NCI-H82 (cell line): ENCODE measurements at places on chromosomes 6 and 20.

GRCh38 chr6:6581054-6581453, 7.5 kb upstream of the LY86 start:
- DNase-seq = no peak

- DNase-seq = peak; percentile 17
Measured at GRCh38 chr20:31508517-31509244, 5.6 kb upstream of the HM13 start.

GRCh38 chr20:9068841-9069663, at the start of gene PLCB4:
Gene PLCB4 (plus strand): TSS chr20:9069087. CDS start chr20:9307815, 238,728 bp downstream.
- DNase-seq = peak; percentile 67

DNA sequence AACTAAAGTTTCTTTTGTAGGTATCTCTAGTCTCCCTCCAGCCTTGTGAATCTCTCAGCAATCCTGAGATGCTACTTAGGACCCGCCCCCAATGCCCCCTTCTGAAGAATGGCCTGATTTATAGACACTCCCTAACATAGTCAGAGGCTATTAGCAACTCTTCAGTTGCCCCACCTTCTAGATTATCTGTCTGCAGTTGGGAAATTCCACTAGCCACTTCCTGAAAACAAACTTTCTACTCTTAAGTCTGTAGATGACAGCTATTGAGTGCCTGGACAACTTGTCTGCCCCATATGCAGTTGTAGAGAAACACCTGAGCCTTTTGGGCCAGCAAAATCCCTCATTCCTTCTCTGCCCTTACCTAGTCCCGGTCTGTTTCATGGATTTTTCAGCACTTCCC, 188.2 kb upstream of the PREP start:
- no peak for DNase-seq

- no peak for DNase-seq
Measured at GRCh38 chr20:63864545-63864977, 509 bp upstream of the TPD52L2 start.

GRCh38 chr20:35319871-35320197, 27.6 kb upstream of the FAM83C start:
- no peak for DNase-seq

DNA sequence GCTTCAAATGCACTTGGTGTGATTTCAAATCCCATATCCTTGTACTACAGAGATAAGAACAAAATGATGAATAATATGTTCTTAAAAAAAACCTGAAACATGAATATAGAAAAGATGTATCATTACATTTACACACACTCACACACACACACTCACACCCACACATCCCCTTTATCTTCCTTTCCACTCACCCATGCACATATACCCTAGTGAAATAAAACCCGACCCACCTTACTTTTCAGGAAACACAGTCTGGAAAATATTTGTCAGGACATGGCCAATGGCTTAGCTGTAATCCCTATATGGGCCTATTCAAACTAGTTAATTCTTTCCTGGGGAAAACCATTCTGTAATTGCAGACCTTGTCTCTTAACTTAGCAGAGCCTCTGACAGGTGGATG, 60.8 kb upstream of the EDN1 start:
- DNase-seq = no peak

DNA sequence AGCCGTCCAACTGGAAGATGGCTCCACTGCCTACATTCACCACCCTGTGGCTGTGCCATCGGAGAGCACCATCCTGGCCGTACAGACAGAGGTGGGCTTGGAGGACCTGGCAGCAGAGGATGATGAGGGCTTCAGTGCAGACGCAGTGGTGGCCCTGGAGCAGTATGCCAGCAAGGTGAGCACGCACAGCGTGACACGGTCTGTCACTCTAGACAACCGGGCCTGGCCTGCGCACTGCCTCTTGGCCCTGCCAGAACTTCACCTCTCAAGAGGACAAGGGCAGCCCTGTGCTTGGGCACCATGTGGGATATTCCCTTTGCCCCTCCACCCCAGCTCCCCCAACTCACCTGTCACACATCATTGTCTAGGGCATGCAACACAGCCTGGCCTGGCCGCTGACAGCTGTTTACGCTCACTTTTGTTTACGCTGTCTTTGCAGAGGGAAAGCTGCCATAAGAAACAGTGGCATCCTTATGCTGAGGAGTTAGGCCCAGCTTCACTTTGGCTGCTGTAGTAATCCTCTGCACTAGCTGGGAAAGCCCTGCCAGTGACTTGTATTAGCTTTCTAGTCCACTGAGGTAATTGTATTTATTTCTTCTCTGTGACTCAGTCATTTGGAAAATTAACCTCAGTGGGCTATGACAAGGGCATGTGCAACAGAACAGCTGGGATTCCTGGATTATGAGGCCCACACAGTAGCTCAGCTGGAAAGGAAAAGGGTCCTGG, 9.8 kb upstream of the DEF6 start:
- DNase-seq = peak; percentile 73

- DNase-seq = no peak
Measured at GRCh38 chr6:82833481-82833880, 232.2 kb downstream of the UBE3D start.

GRCh38 chr20:51612896-51613295, 70.4 kb upstream of the NFATC2 start:
- DNase-seq = no peak

DNA sequence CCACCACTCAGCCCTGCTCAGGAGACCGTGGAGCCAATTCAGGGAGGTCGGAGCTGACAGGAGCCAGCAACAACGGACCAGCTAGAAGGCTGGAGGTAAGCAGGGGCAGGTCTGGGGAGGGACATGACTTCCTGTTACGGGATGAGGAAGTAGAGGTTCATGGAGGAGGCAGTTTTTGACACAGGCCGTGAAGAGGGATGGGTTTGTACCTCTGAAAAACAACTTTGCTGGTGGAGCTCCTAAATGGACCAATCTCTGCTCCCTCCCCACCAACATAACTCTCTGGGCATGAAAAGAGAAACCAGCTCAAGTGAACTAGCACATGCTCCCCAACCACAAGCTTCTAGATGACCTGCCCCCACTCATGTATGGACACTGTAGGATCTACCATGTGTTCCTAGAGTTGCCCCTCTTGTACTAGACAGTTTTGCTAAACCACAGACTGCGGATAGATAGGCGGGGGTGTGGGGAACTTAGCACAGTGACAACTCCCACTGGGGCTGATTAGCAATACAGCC, 31.4 kb downstream of the RALGAPA2 start:
- DNase-seq = no peak

DNA sequence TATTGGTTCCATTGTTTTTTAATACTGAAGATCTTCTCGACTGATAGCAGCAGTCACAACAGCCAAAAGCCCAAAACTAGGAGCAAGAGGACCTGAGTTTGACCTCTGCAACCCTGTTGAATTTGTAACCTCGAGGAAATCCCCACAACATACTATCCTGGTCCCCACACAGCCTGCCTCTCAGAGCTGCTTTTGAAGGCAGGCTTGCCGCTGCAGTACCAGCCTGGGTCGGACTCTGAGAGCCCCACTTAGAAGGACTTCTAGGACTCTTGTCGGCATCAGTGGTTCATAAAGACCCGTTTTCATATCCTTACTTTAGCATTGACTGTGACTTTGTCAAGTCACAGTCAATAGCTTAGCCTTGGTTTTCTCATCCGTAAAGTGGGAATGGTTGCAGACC, 49.3 kb downstream of the EBF4 start:
- DNase-seq = no peak

DNA sequence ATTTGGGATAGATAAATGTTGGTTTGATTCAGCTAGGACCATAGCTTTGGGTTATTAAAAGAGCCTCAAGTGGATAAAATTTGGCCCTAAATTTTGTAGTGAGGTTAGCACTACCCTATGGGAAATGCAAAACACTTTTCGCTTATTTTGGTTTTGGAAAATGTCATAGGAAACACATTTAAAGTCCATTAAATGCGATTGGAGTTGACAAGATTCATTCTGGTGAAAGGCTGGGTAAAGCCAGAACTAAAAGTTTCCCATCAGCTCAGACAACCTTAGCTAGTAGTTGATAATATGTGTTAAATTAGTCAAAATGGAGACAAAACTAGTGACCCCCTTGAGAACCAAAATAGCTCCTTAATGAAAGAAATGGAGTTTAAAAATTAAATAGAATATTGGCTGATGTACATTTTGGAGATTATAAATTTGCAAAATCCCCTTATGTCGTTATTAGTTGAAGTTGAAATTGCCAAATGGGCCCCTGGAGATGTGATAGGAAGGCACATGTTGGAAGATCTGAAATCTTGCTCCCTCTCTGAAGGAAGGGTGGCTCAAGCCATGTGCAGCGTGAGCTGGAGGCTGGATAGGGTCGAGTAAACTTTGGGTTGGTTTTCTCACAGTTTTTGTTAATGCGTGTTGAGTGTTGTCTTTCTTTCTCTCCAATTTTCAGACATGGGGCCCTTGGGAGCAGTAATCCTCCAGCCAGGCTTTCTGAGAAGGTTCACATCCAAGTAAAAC, 72.8 kb downstream of the CD83 start:
- no peak for DNase-seq
